ENCODE measurements at places on chromosomes 1 and 21.

- DNase-seq, result no peak
Observed at GRCh38 chr1:46558141-46558963, 6.9 kb upstream of the KNCN start.

DNA sequence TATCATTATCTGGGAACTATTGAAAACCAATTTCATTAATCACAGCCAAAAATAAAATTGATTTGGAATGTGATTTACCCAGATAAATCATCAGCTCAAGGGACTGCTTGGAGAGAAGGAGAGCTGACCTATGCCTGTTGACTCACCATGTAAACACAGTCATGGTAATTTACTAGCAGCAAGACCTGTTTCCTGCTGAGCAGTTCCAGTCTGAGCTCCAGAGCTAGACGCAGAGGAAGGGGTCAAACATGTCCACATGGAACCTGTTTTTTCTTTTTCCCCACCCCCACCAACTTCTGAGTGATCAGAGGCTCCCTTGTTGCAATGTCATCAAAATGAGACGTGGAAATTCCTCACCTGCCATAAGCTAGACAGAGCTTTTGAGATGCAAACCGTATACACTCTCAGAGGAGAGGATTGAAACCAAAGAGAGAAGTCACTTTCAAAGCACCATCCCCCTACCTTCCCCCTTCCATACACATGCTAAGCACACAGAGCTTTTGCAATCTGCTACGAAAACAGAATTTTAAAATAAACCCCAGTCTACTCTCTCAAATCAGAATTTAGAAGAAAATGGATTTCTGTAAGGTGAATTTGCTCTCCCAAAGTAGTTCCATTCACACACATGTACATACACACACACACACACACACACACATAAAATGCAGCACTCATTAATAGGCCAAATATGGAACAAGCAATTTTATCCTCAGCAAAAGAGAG is 55.9 kb upstream of the PTGFRN start:
- DNase-seq, result peak; percentile 90

GRCh38 chr21:28338701-28339305 is 653.9 kb downstream of the LTN1 start:
- DNase-seq, result peak; percentile 28

DNA sequence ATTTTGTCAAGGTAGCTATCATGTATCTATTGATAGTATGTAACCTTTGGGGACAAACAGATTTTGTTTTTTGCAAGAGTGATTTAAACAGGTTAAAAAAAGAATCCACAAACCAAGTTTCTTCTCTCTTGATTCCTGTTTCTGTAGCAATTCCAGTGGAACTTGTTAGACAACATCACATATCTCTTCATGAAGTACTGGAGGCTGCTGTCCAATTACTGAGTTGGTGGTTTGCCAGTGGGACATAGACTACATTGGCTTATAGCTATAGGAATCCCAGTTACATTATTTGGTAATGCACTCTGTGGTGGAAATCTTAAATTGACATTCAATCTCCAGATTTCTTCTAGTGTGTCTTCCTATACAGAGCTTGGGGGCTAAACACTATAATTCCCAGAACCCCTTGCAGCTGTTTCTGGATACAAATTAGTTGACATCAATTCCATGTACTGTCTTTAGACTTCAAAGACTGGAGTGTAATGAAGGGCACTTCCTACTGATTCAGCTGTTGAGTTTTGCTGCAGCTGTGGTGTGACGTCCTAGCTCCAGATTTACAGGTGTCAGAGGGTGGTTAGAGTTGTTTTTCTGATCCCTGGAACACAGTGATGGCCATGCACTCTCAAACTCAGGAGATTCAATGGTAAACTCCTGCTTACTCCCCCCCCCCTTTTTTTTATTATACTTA is 29.4 kb upstream of the GCLM start:
- no peak for DNase-seq

DNA sequence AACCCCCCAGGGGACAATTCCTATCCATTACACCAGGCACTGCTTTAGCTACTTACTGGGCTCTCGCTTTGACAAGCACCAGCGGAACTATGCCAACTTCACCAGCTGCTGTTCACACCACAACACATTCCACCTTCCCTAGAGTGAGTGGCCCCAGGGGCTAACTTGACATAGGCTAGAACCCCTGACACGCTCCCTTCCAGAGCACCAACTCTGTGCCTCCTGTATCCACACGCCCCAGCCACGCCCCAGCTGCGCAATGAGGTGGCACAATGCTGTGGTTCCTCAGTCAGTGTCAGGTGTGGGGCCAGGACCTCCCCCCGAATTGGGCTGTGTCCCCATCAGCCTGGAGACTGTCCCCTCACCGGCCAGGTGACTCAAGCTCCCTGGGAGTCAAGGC is 11.7 kb upstream of the FGR start:
- DNase-seq, result no peak

- no peak for DNase-seq
Observed at GRCh38 chr21:15586752-15587427, 142.9 kb upstream of the USP25 start.

DNA sequence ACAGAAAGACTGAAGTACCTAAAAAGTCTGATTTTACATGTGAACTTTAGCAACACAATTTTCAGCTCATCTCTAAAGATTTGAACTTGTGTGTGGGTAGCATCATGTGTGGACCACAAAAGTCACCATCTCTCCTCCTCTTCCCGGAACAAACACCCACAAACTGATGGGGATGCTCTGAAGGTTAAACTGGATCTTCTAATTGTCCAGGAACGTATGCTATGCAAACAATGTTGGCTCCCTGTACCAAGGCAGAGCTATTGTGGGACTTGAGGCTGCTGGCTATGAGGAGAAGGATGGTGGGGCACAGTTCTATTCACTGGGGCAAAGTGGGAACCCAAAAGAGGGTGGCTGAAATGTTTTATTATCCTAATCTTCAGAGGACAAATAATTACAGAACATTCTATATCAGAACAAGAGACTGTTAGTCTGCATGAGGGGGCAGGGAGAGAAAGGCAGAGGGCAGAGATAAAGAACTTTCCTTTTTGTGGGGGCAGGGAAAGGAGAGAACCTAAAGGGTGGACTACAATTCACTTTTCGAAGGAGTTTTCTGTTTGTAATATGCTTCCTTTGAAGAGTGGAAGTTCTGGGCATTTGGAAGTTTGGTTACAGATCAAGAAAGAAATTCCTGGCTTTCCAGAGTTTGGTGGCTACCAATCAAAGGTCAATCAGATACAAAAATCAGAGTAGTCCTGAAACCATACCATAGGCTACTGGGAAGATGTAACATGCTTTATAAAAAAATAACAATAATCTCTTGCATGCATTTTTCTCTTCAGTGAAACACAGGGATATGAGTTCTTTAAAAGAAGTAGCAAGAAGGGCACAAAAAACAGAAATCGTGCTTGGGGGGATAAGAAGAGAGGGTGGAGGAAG is 62.9 kb downstream of the GADD45A start:
- DNase-seq, result peak; percentile 67

DNA sequence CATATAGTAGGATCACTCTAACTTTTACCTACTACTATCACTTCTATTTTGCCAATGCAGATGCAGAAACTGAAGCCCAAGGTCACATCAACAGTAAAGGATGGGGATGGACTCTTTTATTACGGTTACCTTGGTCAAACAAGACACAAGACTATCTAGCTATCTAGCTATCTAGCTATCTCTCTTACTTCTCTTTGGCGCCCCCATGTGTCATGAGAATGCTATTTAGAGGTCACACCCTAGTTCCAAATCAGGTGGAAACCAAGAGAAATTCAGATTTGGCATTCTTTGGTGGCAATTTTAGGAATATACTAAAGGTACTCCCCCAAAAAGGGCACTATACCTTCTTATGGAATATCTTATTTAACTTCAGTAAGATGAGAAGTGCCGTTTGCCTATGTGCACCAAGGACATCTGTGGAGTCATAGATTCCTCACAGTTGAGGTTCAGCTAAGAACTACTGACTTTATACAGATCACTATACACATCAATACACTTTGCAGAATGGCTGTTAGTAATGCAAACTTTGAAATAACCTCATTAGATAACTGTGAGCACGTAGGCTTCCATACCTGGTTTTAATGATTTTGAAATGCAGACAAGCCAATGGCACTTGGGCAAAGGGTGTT is 6.7 kb downstream of the ZNF648 start:
- DNase-seq, result peak; percentile 10

DNA sequence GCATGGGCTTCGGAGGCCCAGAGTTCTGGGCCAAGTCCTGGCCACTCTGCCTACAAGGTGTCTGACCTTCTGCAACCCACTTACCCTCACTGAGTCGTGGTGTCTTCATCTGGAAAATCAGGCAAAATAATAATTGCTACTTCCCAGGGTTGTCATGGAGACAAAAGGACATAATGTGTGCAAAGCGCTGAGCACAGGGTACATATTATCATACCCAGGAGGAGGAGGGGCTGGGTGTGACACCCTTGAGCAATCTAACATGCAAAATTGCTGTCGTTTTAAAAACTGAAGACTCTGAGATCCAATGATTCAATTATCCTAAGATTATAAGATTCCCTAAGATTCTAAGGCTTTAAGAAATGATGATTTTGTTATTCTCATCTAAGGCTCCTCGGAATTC is 459.5 kb downstream of the PTPRU start:
- no peak for DNase-seq

GRCh38 chr1:50977575-50978143 is 7.6 kb downstream of the CDKN2C start:
- no peak for DNase-seq
